ENCODE measurements at places on chromosomes 12 and 14.

DNA sequence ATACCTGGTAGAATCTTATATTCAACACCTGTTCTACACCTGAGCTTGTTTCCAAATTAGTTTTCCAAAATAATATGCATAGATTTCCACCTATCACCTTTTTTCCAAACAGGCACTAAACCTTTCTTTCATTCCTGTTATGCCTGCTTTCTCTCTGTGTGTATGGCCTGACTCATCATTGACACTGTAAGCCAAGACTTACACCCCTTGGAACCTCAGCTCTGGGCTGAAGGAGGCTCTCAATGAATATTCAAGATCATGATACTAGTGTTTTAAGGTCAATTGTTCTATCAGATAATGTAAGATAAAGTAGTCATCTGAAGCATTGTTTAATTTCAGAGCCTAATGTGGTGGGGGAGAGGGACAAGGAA, 1193.3 kb downstream of the FLRT2 start:
- no peak for DNase-seq

GRCh38 chr12:54424224-54424623, 5.2 kb upstream of the ITGA5 start:
- no peak for DNase-seq

- no peak for DNase-seq
Observed at GRCh38 chr12:119661882-119662281, 6.1 kb upstream of the PRKAB1 start.

DNA sequence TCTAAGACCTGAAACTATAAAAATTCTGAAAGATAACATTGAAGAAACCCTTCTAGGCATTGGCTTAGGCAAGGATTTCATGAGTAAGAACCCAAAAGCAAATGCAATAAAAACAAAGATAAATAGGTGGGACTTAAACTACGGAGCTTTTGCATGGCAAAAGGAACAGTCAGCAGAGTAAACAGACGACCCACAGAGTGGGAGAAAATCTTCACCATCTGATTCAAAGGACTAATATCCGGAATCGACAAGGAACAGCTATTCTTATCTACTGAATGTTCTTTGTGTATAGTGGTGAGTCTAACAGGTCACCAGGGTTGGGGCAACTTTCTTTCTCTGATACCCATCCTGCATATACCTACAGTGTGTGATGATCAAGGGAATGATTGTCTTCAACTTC, 198.6 kb downstream of the CCDC91 start:
- DNase-seq: no peak

- no peak for DNase-seq
Observed at GRCh38 chr12:53461059-53461458, 9.2 kb downstream of the PCBP2 start.

DNA sequence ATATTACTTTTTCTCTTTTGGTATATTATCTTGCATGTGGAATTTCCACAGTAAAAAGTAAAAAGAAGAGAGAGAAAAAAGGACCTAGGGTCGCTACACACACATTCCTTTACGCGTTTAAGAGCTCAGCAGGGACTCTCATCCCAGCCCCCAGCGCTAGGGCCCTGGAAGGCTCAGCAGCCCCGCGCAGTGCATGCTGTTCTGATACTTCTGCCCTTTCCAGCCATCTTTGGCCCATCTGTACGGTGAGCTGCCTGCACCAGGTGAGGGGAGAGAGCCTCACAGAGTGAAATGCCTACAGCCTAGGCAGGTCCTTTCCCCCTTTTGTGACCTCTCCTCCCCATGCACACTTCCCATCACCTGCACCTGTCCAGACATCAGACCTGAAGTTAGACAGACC, 1.6 kb upstream of the LTBR start:
- no peak for DNase-seq

GRCh38 chr12:98945864-98946263, 300.8 kb downstream of the APAF1 start:
- DNase-seq: no peak

- DNase-seq: no peak
Observed at GRCh38 chr12:89740943-89741342, 32.3 kb upstream of the ATP2B1 start.

Measured in GM04503 (cell line).